Substantia nigra (tissue), 51 donors: ENCODE measurements at places on chromosomes 3 and 15.

GRCh38 chr15:48040166-48040817 lies 80.5 kb upstream of the SLC24A5 start:
- DNase-seq = no peak

DNA sequence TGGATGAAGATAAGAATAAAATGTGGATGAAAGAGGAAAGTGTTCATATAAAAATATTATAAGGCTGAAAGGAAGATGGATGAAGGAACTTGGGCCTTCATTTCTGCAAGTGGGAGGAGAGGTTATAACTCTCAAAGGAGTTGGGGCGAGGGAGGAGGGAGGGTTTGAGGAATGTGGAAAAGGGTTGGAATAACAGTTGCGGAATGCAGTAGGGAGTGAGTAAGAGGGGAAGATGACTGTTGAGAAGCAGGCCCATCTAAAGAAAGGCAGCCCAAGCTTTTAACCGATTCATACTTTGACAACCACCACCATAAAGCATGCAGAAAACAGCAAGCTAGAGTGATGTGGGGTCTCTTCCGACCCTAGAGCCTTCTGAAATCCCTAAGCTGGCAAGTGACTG lies 8.3 kb upstream of the TM4SF4 start:
- DNase-seq = no peak

DNA sequence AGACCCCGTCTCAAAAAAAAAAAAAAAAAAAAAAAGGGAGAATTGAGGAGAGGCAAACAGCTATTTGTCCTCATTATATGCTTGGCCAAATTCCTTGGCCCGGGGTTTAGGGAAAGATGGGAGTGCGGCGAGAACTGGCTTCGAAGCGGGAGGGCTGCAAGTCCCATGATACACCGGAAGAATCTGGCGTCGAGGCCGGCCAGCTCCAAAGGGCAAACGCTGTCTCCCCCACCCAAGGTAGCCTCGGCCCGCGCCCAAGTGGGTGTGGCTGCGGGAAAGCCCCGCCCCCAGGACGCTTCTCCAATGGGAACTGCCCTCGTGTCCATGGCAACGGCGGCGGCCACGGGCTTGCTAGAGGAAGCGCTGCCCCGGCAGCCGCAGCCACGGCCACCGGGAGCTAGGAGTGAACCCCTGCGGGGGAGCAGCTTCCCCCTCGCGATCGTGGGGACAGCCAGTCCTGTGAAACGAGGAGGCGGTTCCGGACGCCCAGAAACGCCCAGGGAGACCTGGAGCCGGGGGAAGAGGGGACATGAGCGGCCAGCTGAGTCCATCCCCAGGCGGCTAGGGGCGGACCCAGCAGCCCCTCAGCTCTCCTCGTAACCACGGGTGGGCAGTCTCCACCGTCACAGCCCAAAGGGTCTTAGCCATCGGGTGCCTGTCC lies at the start of gene TTLL13:
Gene TTLL13, plus strand, starts transcription at position 354 of the 661 bp plus-strand sequence. CDS start 1,075 bp downstream, outside the sequence.
- peak; percentile 58 for DNase-seq

DNA sequence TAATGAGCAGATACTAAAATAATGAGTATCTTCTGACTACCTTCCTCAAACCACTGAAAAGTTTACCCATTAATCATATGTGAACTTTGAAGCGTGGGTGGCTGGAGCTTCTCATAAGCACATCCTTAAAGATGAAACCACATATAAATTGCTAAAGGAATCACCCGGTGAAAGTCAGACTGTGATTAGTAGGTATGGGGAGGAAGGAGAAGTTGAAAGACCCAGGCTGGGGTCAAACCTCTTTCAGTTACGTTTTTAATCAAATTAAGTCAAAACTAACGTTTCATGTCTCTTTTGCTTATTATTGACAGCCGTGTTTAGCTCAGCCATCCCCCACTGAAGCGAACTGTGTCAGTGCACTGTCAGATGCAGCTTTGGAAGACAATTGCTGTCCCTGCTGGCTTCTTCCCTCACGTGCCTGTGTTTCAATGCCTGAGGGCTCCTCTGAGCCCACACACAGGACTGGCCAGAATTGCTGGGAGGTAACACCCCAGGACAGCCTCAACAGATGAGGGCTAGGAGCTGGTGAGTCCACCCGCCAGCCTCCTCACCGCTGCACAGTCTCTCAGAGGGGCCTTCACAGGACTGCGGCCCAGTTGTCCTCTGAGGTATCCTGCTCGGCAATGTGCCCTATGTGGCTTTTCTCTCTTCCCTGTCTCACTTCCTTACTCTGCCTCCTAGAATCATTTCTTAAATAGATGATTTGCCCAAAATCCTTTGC lies 29.3 kb upstream of the SH3BP5 start:
- no peak for DNase-seq

GRCh38 chr3:13041113-13041776 lies 32.0 kb downstream of the IQSEC1 start:
- no peak for DNase-seq

DNA sequence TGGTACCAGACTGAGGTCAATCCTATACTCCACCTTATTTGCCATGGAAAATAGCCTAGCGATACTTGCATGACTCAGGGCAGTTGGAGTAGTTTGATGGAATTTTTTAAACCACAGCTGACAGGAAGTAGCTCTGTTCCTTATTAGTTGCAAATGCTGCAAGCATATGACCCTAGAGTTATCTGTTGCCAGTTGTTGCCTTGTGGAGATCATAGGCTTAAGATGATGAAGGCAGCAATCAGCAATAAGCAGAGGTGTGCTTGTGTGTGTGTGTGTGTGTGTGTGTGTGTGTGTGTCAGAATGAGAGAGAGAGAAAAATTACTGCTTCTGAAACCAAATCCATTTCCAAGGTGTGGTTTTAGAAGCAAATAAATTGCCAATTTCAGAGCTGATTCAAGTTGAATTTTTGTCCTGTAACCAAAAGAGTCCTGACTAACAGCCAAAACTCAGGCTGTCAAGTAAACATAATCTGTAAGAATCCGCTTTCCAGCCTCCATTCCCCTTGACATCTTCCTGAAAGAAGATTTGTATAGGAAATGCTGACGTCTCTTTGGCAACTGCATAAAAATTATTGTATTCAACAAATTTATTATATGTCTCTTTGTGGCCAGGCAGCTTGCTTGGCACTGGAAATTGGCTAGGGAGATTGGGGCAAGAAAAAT lies 141.2 kb downstream of the SERPINI1 start:
- no peak for DNase-seq

GRCh38 chr3:191361456-191361855 lies 31.1 kb upstream of the UTS2B start:
- no peak for DNase-seq

DNA sequence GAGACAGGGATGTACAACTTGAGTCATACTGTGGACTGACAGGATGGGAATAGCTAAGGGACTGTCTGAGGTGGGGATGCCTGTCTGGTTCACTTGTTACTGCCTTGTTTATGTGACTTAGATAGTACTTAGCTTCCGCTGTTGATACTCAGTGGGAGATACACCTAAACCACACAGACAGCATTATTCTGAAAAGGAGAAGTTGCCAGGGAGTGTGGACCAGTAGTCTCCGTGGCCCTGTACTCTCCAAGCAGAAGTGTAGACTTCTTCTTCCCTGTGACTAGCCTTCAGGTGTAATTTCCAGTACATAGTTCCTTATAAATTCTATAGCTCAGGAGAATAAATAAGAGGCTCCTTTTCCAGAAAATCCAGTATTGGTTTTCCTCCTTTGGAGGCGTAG lies 5.1 kb downstream of the HIGD2B start:
- DNase-seq = no peak

DNA sequence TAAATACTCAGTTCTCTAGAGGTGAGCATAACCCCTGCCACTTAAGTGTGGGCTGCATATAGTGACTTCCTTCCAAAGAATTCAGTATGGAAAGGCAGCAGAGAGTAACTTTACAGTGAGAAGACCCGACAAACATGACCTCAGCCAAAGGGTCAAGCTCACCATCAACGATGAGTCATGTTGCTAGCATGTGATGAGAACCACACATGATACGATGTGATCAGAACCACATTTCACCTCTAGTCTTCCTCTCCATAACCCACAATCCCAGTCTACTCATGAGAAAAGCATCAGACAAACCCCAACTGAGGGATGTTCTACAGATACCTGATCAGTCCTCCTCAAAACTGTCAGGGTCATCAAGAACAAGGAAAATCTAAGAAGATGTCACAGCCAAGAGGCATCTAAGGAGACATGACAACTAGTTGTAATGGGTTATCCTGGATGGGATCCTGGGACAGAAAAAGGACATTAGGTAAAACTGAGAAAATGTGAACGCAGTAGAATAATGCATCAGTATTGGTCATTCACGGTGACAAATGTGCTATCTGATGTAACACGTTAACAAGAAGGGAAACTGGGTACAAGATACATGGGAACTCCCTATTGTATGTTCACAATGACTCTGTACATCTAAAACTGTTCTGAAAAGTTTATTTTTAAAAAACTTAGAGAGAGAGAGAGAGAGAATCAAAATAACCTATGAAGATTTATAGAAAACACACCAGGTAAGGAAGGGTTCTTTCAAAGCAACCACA lies 28.3 kb downstream of the SEC61A1 start:
- no peak for DNase-seq

GRCh38 chr3:45553469-45553974 lies 41.0 kb upstream of the LIMD1 start:
- no peak for DNase-seq

DNA sequence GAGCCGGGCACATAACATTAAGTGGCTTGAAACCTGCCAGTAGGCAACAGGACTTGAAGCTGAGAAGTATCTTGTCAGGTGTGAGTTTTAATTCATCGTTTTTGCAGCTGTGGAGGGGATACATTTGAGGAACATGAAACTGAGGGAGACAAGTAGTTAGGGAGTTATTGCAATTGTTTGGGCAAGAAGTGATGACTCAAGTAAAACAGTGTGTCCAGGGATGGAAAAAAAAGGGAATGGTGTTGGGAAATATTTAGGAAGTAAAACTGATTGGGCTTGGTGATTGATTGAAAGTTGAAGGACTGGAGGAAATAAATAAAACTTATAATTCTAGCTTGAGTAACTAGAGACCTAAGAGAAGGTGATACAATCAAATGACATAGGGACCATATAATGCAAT lies 85.5 kb downstream of the NCEH1 start:
- no peak for DNase-seq

DNA sequence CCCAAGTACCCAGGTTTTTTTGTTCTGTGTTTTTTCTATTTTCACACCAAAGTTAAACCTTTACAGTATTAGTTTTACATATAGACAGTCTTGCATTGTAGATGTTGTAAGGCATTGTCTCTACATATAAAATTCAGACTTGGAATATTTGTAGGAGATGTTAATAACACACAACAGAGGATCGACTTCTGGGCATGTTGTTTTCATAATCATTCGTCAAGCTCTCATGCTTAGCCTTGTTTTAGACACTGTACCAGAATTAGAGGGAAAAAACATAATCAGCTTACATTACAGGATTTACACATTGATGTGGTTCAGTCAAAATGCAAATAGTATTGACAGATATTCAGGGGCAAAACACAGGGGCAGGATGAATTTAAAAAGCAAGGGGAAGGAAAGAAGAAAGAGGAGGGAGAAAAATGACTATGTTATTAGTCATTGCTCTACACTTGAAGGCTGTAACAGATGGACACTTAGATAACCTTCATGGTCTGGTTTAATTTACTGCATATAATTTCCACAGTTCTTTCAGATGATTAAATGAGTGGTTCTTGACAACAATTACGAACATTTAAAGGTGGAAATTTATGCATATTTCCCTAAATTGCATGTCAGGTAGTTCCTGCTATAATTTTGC lies 7.5 kb downstream of the CMSS1 start:
- no peak for DNase-seq

- no peak for DNase-seq
These were observed 264.5 kb upstream of the TBL1XR1 start for GRCh38 chr3:177461765-177462164.

DNA sequence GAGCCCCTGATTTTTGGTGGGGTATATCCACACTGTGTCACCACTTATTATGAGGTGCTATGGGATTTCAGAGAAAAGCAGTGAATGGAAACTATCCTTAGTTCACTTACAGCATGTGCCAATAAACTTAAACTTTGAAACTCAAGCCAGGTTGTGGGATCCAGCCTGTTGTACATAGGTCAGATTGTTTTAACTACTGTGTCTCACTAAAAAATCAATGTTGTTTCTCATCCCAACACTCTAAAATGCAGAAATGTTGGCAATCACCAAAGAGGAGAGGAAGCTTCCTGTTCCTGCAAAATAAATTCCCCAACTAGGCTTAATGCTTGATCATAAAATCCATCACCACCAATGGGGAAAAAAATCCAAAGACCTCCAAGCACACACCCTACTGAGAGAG lies 173.7 kb upstream of the ONECUT1 start:
- no peak for DNase-seq

- no peak for DNase-seq
These were observed 33.2 kb downstream of the SCG5 start for GRCh38 chr15:32674681-32675080.

GRCh38 chr3:178707311-178708031 lies 171.2 kb downstream of the KCNMB2 start:
- no peak for DNase-seq

DNA sequence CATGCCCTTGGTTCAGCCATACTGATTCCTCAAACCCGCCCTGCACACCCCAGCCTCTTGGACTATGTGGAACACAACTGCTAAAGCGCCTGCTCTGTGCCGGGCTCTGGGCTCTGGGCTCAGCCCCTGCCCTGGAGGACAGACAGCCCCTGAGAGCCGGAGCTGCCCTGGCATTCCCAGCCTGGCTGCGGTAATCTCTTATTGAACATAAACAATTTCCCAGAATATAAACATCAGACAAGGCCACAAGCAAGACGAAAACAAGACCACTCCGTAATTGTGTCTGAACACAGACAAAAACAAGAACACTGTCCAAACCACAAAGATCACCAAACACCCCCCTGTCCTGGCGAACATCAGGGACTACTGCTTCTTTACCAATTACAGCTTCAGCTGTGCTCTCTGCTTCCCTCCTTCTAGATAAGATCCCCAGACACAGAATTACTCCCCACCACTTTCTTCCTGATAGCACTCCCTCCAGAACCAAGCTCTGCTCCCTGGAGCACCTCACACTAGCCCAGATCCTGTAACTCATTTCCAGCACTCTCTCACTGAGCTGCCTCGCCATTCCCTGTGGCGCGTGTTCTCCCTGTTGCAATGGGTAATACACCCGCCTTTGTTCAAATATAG lies 57.1 kb upstream of the TLE3 start:
- DNase-seq = no peak

DNA sequence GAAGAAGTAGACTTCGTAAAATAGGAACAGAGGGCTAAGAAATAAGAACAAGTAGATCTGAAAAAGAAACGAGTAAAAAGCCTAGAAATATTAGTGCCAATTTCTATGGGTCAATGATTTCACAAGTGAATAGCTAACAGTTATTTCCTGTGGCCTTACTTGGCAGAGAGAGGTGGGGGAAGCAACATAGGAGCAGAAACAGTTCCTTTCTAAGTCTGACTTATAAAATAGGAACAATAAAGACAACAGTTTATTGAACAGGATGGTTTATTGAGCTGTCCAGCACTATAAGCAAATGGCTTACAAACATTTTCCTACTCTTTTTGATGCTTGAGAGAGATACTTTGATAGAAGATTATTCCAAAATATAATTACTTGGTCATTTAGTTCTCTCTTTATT lies 37.9 kb downstream of the AGTR1 start:
- DNase-seq = no peak

- DNase-seq = no peak
These were observed 103.1 kb downstream of the TLE3 start for GRCh38 chr15:69994429-69995205.

- no peak for DNase-seq
These were observed 36.9 kb upstream of the RYK start for GRCh38 chr3:134287512-134287911.
